GM12878 (cell line): ENCODE measurements at places on chromosomes 3 and 15. TPM values are rescaled to one million over a fixed set of nuclear protein-coding genes. Genes with fewer than 3 reads are reported as not detected.

DNA sequence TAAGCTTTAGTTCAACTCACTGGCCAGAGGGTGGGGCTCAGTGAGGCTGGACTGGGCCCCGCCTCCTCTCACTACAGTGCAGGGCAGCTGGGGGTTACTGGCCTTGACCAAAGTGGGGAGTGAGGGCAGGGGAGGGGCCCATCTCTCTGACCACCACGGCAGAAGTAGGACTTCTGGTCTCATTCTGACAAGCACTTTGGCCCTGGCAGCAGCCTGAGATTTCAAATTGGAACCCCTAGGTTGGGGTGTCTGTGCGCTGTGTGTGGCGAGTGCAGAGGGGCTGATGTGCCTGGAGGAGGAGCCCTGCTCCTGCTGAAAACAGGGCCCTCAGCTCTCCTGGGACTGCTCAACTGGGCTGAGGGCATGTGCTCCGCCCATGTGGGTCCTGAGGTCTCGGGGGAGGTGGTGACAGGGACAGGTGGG lies 60.3 kb upstream of the RPL32 start:
- DNase-seq, result no peak

GRCh38 chr15:69808756-69809155 lies 289.0 kb downstream of the TLE3 start:
- no peak for DNase-seq

The MAGI1 gene
- not detected in 2 replicates for polyA plus RNA-seq

- no peak for DNase-seq
These were observed 77.2 kb upstream of the TPRG1 start for GRCh38 chr3:189094539-189094938.

The SERPINI2 gene
- polyA plus RNA-seq, result not detected in 2 replicates

The MAPK6 gene
- polyA plus RNA-seq, result 47.5 and 59.2 TPM in 2 replicates

The IL17RE gene
- not detected in 2 replicates for polyA plus RNA-seq

- peak; percentile 86 for DNase-seq
These were observed 33.9 kb downstream of the MYO5C start for GRCh38 chr15:52261498-52262242.

DNA sequence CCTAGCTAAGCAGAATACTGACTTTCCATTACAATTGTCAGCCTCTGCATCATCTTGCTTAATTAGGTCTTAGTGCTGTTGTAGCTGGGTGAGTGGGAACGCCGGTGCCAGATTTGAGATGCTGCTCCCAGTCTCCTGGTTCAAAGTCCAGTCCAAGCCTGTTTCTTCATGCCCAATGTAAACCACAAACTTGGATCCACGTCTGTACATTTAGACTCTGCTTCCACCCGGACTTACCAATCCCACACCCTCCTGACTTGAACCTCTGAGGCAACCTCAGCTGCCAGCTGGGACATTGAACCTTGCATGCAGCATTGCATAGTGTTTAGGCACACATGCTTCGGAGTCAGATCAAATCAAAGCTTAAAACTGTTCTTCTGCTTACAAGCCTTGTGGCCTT lies 43.0 kb downstream of the BCL2L10 start:
- DNase-seq, result no peak

GRCh38 chr15:76939715-76940114 lies 8.2 kb downstream of the RCN2 start:
- DNase-seq, result no peak

GRCh38 chr15:88874684-88875083 lies 20.7 kb downstream of the HAPLN3 start:
- no peak for DNase-seq

- DNase-seq, result peak; percentile 28
These were observed 40.9 kb upstream of the LDHAL6B start for GRCh38 chr15:59165726-59166125.

DNA sequence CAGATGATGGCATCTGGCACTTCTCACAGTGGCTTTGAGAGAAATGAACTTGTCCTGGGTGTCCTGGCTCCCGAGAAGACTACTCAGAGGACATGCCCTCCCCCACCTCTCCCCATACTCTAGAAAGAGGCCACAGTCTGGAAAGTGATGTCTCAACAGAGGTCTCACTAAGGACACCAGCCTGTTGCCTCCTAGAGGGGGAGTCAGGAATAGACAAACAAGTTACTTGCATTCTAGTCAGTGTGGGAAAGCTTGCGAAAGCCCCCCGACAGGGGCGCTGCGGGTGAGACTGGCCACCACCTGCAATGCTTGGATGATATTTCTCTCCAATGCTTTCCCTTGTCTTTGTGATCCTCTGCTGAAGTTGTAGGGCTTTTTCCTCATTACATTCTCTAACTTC lies 17.2 kb downstream of the B4GALT4 start:
- DNase-seq, result no peak

GRCh38 chr3:33577173-33577572 lies 137.0 kb upstream of the UBP1 start:
- DNase-seq, result no peak

DNA sequence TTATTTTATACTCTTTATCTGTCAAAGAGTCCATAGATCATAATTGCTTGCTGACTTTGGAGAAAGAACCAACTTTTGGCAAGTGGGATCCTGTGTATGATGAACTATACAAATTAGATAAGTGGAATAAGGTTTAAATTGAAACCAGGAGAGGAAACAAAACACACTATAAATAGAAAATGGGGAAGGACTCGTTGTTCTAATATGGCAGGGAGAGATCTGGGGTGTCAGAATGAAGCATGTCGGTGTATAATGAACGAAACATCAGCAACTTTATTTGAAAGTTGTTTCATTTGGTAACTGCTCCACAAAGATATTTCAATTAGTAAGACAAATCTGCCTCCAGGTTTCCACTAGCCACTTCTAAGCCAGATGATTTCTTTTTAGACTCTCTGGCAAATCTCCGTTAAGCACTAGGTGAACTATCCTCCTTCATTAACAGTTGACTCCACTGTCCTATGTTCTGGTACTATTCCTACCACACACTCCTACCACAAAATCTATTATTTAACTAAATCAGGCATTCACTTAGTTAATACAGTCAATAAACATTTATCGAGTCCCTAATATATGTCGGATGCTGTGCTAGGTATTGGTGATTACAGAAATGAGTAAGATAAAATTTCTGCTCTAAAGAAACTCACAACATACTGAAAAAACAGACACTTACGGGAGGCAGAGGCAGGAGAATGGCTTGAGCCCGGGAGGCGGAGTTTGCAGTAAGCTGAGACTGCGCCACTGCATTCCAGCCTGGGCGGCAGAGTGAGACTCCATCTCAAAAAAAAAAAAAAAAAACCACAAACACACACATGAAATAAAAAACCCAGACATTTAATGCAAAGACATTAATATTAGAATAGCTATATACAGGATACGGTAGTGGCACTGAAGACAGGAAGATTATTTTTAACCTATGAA lies 20.1 kb downstream of the SLC15A2 start:
- no peak for DNase-seq

GRCh38 chr15:35115155-35115725 lies 30.1 kb upstream of the NANOGP8 start:
- no peak for DNase-seq

GRCh38 chr3:167409611-167410010 lies 29.5 kb upstream of the ZBBX start:
- no peak for DNase-seq

DNA sequence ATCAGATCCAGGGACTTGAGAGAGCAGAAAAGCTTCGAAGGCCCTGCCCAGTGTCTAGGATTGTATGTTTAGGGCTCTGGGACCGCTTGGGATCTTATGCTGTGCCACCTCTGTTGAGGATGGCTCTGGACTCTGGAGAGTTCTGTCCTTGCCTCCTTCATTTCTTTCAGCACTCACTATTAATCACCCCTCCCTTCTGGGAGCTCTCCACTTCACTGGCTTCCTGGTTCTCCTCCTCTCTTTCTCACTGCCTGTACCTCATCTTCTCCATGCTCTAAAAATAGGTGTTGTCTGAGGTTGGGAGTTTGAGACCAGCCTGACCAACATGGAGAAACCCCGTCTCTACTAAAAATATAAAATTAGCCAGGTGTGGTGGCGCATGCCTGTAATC lies 17.3 kb downstream of the MAPKBP1 start:
- no peak for DNase-seq

GRCh38 chr3:101867511-101867910 lies 18.2 kb downstream of the NFKBIZ start:
- no peak for DNase-seq

GRCh38 chr15:71916834-71917233 lies 106.5 kb downstream of the NR2E3 start:
- DNase-seq, result no peak

The GCSAM gene
- polyA plus RNA-seq, result 85.4 and 90.8 TPM in 2 replicates

DNA sequence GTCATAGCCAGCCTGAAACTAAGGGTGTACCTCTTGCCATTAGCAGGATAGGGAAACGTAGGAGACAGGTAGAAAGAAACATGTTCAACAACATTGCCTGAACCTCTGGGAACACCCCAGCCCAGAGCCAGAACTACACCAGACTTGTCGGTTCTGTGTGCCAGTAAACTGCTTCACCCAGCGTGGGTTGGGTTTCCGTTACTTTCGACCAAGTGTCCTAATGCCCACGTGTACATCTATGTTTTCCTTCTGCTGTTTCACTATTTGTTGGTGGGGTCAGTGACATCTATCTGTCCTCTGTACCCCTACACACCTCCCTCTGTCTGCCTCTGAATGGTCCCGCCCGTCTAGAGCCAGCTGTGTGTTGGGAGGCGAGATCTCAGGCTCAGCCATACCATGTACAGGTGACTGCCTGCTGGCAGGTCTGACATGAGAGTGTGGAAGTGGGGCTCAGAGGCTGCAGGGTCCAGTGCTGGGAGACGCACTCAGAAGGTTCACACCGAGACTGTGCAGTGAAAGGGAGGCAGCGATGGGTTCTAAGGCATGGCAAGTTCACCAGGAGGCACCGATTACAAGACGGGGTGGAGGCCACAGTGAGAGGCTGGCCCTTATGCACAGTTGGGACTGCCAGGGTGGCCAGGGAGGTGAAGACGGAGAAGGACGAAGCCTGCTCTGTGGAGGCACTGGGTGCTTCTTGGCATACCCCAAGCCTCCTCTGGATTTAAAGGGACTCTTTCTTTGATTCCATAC lies 36.4 kb downstream of the SSUH2 start:
- DNase-seq, result no peak

The SOX2 gene
- 0.07 TPM in 1 of 2 replicates, not detected in the other for polyA plus RNA-seq

DNA sequence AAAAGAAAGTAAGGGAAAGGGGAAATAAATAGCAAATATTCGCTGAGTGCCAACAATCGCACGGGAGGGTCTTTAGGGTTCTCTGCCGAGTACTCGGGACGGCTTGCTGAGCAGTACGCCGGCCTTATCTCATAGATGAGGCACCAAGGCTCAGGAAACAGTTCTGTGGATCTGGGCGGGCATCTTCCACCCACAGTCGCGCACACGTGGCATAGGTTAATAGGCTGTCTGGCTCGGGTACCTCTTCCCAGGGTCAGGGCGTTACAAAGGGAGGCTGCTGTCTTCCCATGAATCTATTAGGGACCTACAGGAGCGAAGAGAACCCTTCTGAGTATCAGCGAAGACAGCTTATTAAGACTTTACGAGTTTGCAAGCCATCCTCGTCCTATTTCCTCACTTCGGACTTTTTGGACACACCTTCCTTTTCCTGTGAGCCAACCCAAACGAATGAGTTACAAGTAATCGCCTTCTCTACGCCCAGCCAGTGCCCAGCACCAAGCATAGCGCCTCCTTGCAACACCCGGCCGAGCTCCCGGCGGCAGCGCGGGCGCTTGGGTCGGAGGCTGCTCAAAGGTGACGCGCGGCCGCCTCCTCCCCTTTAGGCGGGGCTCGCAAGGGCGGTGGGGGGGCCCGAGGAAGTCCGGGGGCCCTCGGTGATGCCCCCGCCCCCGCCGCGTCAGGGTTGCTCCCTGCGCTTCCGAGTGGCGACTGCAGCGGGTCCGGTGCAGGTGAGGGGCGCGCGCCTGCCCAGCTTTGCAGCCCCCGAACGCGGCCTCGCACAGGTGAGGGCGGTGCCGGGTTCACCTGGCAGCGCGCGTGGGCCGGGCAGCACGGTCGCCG lies at the start of gene MCTP2:
Gene MCTP2 (plus strand): TSS at position 679 of the 840 bp plus-strand sequence. CDS start 66,705 bp downstream, outside the sequence.
- peak; percentile 57 for DNase-seq

DNA sequence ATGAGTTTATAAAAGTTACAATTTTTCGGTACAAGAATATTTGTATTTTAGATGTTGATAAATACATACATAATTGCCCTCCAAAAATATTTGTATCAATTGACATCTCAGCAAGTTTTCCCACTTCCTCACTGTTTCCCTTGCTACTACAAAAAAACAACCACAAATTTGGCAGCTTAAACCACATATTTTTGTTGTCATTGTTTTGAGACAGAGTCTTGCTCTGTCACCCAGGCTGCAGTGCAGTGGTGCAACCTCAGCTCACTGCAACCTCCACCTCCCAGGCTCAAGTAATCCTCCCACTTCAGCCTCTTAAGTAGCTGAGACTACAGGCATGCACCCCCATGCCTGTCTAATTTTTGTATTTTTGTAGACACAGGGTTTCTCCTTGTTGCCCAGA lies 162.8 kb upstream of the RARB start:
- no peak for DNase-seq

DNA sequence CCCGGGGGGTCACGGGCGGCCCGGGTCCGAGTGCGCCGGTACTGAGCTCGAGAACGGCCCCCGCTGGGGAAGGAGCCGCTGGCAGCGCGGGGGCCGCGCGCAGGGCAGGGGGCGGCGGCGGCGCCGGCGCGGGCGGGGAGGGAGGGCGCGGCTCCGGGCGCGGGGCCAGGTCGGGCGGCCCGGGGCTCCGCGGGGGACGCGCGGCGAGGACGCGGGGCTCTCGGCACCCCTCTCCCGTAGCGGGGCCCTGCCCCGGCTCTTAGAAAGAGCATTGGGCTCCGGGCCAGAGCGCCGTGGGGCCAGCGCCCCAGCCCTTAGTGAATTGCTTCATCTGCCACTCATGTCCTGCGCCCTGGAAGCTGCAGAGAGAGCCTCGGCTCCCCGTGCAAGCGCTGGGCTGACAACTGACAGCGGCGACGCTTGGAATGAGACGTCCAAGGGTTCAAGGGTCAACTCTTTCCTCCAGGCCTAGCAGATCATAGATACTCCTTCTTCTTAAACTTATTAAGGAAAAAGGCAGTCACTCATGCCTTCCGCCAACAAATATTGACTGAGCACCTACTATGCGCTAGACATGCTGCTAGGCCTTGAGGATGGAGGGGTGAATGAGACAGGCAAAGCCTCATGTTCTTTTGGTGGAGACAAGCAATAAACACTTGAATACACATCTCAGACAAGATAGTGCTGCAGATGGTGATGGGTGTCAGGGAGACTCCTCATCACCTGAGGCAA lies 140.8 kb downstream of the SMAD6 start:
- no peak for DNase-seq

- no peak for DNase-seq
These were observed 341.0 kb downstream of the SOX2 start for GRCh38 chr3:182052757-182053156.

The HRH1 gene
- not detected in 2 replicates for polyA plus RNA-seq

The GABRR3 gene
- polyA plus RNA-seq, result not detected in 2 replicates

- DNase-seq, result peak; percentile 70
These were observed 57.0 kb downstream of the IQSEC1 start for GRCh38 chr3:13016083-13016720.

DNA sequence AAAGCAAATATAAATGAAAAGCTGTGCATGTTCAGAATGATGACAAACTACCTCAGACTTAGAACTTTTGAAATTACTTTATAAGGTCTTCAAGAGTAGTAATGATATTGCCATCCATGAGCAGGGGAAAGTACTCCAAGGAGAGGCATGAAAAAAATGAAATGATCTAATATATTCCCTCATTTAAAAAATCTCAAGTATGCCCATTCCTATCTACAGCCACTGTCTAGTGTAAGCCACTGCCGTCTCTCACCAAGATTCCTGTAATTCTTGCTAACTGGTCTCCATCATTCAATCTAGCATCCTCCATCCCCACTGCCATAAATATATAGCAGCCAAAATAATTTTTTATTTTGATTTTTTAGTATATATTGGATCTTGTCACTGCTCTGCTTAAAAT lies 258.8 kb downstream of the PLOD2 start:
- DNase-seq, result no peak

The FMN1 gene
- not detected in 2 replicates for polyA plus RNA-seq
